ENCODE measurements at places on chromosomes 2 and 18. TPM values are rescaled to one million over a fixed set of nuclear protein-coding genes. Genes with fewer than 3 reads are reported as not detected.

DNA sequence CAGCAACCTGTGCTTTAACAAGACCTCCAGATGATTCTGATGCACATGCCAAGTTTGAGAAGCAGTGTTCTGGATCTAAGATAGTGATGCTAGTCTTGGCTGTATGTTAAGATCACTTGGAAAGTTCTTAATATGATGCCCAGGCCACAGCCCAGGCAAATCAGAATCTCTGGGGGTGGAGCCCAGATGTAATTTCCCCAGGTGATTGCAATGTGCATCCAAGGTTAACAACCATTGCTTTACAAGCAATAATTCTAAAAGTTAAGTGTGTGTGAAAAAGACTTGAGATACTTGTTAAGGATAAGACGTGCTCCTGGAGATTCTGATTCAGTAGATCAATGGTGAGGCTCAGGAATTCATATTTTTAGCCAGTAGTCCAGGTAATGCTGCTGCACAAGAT lies 44.3 kb upstream of the MYO1B start:
- no peak for DNase-seq

- no peak for DNase-seq
Measured at GRCh38 chr2:58081000-58081399, 34.4 kb downstream of the VRK2 start.

Gene DNER
- 34.3 TPM for total RNA-seq

Gene MC2R
- not detected for total RNA-seq

Gene TMEM169
- total RNA-seq, result 0.16 TPM
